ENCODE measurements at places on chromosomes 12 and 14.

DNA sequence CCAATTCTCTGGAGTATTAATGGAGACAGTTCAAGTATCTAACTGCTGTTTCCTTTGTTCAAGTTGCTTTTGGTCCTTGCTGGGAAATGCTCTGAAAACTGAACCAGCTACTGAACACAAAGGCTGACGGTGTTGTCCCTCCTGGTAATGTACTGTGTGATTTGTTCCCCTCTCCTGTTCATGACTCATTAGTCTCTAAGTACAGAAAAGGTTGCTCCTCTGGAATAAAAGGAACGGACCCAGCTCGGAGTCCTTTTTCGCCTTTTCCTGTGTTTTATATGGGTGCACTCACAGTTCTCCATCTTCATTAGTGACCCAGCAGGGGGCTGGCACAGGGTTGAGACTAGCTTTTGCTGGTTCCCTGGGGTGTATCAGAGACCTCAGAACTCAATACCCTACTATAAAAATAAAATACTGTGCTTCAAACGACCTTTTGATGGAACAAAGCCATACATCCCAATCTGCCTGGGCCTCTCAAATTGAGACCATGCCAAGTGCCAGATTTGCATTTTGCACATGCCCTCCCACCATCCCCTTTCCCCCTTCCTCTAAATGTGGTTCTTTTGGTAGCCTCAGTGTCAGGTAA, 269.7 kb downstream of the RAD51B start:
- DNase-seq, result no peak

DNA sequence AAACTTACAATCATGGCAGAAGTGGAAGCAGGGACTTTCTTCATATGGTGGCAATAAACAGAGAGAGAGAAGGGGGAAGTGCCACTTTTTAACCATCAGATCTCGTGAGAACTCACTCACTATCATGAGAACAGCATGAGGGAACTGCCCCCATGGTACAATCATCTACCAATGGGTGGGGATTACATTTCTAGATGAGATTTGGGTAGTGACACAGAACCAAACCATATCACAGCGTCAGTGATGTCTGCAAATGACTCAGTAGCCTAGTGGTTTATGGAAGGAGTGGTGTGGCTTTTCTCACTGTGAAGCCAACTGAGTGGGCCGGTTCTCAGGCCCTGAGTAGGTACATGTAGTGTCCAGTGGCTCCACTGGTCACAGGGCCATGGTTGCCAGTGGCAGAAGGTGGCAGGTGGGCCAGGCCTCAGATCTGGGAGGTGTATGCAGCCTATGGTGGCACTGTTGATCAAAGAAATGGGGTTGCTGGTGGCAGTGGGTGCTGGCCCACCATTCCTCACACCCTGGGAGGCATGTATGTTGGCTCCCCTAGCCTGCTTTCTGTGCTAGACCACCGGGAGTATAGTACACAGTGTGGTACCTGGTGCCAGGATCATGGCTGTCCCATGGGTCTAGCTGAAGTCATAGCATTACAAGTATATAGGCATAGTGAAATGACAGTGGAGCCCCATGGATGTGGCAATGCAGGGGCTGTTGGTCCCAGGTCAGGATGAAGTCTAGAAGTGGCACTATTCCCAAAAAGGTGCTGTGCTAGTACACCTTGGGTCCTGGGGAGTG, 191.9 kb downstream of the NUBPL start:
- DNase-seq, result no peak

DNA sequence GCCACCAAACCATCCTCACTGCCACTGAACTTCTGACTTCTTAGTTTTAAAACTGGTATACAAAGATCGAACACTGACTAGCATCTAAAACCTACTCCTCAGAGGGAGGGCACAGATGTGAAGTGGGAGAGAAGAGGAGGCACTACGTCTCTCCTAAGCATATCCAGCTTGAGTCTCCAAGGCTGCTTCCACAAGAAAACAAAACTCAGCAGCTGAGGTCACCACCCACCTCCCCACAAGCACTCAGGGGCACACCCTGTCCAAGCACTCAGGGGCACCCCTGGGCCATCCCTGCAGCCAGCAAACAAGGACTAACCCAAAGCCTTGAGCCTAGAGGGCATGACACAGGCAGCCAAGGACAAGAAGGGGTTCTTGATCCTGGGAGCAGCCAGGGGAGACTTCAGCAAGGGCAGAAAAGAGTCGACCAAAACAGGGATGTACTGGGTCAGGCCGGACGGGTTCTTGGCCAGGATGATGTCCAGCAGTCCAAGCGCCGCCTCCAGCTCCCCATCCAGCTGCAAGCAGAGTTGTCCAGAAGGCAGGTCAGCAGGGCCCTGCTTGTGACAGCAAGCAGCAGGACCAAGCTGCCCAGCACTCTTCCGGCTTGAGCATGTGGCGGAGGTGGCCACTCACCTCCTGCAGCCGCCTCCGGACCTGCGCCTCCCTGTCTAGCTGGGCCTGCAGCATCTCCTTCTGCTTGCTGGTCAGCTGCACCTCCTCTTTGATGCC, 34.8 kb downstream of the GCN1 start:
- DNase-seq, result no peak

DNA sequence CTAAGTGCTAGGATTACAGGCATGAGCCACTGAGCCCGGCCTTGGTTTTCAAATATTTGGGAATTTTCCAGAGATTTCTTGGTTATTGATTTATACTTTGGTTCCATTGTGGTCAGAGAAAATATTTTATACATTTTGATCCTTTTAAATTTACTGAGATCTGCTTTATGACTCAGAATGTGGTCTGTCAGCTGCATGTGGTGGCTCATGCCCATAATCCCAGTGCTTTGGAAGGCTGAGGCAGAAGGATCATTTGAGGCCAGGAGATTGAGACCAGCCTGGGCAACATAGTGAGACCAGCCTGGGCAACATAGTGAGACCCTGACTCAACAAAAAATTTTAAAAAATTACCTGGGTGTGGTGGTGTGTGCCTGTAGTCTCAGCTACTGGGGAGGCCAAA, 49.8 kb downstream of the ADCK1 start:
- no peak for DNase-seq

DNA sequence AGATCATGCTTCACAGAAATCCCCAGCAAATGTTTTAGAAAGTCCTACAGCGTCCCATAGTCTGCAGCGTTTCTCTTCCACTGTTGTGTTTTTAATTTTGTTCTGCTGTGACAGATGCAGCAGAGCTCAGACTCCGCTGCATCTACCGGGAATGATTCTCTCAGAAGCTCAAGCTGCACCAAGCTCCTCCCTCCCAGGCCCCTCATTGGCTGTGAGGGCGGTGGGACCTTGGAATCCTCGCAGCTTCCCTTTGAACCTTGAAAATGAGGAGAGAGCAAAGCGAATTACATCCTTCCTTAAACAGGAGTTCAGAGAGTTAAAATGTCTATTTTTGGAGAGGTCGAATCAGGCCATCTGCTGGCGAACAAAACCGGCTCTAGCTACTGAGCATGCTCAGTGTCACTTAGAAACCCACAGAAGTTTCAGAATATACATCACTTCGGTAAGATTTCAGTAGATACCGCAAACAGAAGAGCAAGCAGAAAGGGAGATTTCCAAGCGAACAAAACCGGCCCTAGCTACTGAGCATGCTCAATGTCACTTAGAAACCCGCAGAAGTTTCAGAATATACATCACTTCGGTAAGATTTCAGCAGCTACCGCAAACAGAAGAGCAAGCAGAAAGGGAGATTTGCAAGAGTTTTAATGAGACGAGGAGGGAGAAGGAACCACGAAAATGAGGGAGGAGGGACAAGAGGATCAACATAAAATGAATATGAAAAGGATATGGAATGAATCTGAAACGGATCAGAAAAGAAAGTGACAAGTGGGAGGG, at the start of gene ABCD2:
TSS of gene ABCD2 (minus strand) at position 144 of the 774 bp plus-strand sequence. CDS start 188 bp downstream, outside the sequence.
- DNase-seq, result peak; percentile 84

DNA sequence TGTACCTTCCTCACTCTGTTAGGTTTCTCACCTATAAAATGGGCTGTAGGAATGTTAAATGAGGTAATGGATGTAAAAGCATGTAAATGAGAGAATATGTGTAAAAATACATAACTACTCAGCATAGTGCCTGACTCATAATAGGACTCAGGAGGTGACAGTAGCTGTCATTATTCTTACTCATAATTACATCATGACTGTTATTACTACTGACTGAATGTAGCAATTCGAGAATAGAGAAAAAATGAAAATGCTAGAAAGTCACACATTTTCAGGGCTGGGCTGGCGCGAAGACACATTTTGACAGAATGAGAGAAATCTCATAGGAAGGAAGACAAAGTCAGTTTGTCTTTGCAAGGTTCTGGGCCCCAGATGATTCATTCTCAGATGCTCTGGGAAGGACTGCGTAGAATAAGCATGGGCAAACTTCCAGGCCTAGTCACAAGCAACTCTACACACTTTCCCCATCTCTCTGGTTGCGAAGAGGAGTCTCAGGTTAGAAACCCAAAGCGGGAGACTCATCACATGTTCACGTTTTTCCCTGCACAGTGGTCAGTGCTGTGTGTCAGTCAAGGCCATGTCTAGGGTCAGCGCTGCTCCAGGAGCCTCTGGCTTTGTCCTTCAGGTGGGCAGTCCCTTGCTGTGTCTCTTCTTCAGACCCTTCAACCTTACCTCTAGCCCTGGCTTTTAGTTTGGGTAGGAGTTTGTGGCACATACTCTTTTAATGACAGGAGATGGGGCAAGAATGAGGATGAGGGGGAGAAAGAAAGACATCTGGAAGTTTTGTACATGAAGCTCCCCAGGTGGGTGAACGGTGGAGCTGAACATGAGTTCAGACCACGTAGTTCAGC, 8.4 kb downstream of the GPRC5A start:
- DNase-seq, result no peak

DNA sequence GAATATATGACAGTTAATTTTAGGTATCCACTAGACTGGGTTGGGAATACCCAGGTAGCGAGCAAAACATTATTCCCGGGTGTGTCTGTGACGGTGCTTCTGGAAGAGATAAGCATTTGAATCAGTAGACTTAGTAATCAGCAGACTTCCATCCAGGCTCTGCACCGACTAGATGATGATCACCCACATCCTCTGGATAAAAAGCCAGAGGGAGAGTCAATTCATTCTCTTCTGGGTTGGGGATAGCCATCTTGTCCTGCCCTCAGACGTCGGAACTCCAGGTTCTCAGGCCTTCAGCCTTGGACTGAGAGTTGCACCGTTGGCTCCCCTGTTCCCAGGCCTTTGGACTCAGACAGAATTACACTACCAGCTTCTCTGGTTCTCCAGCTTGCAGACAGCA, 168.0 kb downstream of the PHLDA1 start:
- DNase-seq, result no peak

- no peak for DNase-seq
Measured at GRCh38 chr12:18905134-18905533, 167.2 kb downstream of the CAPZA3 start.

GRCh38 chr12:47977772-47978597, 14.6 kb downstream of the TMEM106C start:
- DNase-seq, result no peak

DNA sequence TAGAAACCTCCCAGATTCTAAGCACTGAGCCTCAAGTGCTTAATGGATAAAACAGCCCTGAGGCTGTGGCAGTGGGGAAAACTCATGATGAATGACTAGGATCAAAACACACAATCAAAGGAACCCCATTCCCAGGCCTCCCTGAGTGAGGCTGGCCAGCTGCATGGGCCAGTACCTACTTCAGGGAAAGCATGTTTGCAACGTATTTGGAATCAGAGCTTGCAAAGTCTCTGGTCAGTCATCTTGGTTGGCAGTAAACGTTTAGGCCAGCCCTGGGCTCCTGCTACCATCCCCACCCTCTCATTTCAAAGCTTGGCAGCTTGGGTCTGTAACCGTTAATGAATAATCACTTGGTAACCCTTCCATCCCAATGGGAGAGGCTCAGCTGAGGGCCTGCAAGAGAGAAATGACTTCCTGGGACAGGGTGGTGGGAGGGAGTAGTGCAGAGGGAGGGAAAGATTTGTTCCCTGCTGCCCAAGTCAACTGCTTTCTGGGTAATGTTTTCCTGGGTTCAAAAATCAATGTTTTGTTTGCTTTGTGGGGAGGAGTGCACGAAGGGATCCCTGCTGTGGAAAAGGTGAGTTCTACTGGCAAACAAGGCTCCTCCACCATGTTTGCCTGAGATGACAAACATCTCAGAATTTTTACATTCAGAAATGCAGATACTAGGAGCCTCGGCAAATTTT, 2.0 kb upstream of the RNASE8 start:
- no peak for DNase-seq

DNA sequence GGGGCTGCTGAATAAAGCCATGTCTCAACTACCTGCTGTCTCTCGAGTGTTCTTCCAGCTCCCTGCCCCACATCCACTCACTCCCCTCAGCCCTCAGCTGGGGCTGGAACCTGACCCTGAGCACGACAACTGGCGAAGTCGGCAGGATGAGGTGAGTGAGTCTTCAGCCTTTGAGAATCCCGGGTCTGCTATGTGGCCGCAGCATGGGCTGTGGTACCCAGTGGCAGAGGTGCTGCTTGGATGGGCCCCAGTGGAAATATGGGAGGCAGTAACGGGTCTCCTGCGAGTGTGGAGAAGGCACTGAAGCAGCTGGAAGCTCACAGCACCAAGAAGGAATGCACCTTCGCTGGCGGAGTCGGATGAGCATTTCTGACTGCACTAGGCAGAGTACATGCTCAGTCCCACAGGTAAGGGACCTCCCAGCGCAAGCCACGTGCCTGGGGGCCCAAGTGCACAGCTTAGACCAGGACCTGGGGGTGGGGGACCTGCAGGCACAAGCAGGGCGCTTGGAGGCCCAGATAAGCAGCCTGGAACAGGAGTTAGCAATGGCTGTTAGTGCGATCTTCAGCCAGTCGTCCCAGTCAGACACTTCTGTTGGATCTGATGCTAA, 95.5 kb upstream of the TMPO start:
- no peak for DNase-seq

DNA sequence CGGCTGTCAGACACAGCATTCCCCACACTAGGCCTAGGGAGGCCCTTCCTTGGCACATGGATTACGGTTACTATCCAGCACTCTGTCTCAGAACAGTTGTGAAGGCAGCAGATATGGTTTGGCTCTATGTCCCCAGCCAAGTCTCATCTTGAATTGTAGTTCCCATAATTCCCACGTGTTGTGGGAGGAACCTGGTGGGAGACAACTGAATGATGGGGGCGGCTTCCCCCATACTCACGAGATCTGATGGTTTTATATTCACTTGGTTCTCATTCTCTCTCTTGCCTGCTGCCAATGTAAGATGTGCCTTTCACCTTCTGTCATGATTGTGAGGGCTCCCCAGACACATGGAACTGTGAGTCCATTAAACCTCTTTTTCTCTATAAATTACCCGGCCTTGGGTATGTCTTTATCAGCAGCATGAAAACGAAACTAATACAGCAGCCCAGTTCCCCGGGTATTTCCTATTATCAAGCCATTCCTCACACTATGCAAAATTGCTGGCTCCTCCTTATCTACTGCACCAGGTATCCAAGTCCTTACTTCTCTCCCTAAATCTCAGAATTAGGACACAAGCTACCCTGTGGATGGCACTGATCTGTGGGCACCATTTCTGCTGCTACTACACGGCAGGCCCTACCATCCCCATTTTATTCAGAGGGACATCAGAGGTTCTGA, 33.3 kb downstream of the NT5DC3 start:
- no peak for DNase-seq
